Common myeloid progenitor, CD34-positive (primary cell): ENCODE measurements at places on chromosomes 4 and X.

DNA sequence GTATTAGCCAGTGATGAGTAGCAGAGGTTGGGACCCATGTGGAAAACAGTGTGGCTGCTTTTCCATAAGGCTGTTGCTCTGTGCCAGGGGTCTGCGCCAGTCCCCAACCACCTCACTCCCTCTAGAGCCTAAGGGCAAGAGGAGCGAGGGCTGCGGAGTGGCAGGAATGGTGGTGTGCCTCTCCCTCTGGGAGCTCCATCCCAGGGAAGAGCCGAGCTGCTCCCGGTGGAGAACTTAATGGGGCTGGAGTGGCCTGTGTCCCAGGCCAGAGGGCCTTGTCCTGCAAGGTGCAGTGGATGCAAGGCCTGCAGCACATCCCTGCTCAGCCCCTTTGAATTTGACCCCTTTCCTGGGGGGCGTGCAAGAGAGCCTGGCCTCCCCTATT is 105.4 kb upstream of the GRXCR1 start:
- DNase-seq: no peak

DNA sequence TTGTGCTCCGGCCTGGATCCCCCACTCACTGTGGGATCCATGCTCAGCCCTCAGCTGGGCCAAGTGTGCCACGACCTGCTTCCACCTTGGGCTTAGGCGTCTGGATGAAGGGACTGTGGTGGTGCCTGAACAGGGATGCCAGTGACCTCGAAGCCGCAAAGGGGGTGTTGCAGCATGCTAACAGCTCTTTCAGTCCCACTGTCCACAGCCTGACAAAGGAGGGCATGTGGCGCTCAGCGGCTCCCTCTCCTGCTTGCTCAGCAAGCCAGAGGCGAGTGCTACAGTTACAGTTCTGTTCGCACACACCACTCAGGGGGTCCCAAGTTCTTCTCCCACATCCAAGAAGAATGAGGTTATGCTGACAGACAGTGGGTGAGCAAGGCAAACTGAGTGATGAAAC is 5.2 kb upstream of the IGBP1 start:
- no peak for DNase-seq

- DNase-seq: no peak
Observed at GRCh38 chr4:147516133-147516532, 35.2 kb downstream of the EDNRA start.

DNA sequence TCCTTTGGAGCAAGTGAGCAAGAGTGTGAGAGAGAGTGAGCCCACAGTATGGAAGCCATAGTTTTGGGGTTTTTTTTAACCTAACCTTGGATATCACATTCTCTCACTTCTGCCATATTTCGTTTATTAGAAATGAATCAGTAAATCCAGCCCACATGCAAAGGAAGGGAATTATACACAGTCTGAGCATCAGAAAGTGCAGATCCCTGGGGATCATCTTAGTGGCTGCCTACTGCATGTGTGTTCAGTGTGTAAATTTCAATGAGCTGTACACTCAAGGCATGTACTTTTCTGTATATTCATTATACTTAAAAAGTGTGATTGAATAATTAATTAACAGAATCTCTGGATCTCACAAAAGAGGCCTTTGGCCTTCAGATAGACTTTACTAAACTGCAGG is 133.8 kb upstream of the PRPS2 start:
- no peak for DNase-seq

- no peak for DNase-seq
Observed at GRCh38 chr4:38230121-38230801, 270.1 kb downstream of the PTTG2 start.

GRCh38 chrX:84186603-84187532 is 1.1 kb downstream of the RPS6KA6 start:
- DNase-seq: peak; percentile 51

DNA sequence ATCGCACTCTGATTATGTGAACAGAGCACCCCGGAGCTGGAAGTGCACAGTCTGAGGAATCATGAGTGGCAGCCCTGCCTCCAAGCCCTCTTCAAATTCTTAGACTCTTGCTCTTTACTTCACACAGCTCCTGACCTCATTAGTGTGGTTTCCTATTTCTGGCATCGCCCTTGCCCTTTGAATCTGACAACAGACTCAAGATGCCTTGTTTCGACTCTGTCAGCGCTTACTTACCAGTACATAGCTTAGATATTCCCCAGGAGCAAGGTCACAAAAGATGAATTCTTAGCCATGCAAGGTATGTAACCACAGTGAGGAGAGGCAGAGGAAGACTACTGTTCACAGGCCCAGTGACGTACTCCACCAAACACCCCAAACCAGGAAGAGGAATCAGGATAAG is 167.2 kb downstream of the KDR start:
- DNase-seq: peak; percentile 15

DNA sequence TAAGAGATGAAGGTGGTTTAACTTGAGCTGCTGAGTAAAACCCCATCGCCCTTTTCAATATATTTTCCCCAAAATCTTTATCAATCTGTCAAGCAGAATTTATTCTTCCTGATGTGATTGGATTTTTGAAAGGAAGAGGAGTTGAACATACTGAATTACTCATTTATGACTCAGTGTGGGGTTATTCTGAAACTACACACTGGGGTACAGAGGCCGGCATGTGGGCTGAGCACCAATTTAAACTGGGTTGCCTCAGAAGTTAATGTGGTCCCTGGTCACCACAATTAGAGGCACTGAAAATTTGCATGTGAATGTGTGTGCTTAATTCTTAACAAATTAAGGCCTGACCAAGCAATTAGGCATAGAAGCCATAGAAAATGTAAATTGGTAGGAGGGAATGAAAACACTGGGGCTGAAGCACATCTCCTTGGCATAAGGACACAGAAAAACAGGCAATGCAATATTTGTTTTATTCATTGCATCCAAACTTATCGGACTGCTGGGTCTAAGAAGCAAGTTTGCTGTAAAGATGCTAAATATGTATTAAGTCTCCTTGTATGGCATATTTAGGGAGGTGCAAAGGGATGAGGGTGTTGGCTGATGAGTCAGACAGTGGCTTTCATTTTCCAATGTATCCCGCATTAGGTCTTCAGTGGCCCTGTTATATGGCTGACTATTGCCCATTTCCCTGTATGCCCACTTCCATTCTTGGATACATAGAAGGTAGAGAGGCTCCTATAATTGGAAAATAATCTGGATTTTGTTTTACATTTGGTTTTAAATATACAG is 170.9 kb downstream of the IL15 start:
- no peak for DNase-seq

DNA sequence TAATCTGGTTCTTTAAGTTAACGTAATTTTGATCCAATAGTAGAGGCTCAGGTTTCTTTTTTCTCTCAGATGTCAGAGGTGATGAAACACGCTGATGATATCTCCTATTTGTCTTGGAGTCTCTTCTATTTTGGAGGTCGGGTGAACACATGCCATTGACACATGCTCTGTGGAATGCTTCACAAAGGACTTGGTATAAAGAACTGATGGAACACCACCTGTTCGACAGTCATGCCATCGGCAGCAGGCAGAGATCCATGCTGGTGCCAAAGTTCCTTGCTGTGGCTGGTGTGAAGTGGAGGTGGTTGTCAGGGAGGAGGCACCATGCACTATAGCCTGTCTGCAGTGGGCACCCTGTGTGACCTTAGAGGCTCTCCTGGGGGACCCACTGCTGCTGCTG is 94.9 kb downstream of the ATP8A1 start:
- DNase-seq: no peak

DNA sequence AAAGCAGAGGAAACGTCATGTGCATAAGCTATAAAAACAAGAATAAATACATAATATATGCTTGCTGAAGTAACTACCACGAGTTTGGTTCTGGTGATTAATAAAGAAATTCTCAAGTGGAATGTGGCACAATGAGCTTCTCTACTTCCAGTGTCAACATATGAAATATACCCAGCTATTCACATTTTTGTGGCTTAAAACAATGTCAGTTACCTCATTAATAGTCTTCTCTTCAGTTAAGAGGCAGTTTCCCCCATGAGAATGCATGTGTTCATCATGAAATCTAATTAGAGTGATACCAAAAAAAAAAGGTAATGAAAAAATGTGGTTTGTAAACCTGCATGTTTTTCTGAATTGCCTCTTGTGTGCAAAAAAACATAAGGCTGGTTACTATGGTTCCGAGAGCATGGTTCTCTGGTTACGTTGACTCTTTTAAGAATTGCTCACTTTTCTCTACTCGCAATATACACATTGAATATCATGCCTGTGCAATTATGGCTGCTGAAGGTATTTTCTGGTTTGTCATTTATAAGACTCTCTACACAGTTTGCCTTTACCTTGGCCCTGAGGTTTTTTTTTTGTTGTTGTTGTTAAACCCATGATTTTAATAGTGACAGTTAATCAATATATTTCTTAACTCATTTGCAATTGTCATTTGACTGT is 108.2 kb downstream of the PCDH7 start:
- DNase-seq: no peak

DNA sequence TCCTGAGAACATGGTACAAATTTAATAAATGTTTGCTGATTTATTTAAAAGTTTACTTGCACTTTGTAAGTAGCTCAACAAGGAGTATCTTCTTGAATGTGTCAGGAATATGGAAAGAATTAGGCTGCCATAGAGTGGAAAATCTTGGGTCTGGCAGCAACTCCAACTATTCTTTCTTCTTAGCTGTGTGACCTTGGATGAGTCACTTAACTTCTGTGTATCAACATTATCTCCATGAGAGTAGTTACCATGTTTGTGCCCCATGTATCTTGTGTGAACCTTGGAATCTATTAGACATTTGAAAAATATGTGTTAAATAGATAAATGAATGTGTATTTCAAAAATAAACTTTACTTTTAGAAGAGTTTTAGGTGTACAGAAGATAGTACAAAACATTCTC is 348.8 kb downstream of the GBA3 start:
- no peak for DNase-seq

DNA sequence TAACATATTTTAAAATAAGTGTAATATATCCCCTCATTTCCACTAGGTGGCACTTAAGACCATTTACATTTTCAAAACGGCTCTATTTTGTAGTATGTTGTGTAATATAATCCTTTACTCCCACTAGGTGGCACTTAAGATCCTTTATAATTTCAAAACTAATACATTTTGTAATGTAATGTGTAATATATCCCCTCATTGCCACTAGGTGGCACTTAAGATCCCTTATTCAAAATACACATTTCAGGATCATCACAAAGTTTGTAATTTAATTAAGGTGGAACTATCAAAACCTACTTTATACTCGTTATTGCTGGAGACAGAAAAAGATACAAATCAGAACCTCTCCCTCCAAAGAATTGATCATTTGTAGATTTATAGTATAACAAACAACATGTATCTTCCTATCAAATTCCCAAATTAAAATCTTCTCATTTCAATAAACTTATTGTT is 132.5 kb downstream of the ARHGAP6 start:
- DNase-seq: peak; percentile 72

- no peak for DNase-seq
Observed at GRCh38 chr4:15735536-15735935, 32.7 kb downstream of the BST1 start.

GRCh38 chrX:154512879-154513553 is 3.0 kb downstream of the FAM3A start:
- no peak for DNase-seq

DNA sequence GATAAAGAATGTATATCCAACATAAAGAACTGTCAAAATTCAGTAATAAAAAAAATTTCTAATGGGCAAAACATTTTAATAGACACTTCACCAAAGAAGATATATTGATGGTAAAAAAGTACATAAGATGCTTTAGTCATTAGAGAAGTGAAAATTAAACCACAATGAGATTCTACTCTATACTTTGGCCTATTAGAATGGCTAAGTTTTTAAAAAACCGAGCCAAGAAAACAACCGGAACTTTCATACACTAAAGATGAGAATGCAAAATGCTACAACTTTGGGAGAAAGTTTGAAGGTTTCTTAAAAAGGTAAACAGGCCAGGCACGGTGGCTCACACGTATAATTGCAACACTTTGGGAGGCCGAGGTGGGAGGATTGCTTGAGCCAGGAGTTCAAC is 20.8 kb downstream of the CNOT6L start:
- DNase-seq: no peak

DNA sequence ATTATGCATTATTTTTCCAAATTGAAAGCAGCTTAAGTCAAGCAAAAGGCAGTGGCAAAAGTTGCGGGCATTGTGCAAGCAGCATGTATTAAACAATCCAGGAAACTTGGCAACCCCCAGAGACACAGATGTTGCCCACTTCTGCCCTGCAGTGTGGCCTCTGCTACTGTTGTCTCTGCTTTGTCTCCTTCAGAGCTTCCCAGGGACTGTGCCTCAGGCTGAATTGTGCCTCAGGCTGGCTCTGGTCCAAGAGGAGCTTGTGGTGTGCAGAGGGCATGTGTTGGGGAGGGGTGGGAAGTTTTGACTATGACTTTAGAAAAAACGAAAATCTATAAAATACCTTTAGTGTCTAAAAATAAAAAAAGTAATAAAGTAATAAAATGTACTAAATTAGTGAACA is 201.4 kb downstream of the CCSER1 start:
- peak; percentile 14 for DNase-seq

DNA sequence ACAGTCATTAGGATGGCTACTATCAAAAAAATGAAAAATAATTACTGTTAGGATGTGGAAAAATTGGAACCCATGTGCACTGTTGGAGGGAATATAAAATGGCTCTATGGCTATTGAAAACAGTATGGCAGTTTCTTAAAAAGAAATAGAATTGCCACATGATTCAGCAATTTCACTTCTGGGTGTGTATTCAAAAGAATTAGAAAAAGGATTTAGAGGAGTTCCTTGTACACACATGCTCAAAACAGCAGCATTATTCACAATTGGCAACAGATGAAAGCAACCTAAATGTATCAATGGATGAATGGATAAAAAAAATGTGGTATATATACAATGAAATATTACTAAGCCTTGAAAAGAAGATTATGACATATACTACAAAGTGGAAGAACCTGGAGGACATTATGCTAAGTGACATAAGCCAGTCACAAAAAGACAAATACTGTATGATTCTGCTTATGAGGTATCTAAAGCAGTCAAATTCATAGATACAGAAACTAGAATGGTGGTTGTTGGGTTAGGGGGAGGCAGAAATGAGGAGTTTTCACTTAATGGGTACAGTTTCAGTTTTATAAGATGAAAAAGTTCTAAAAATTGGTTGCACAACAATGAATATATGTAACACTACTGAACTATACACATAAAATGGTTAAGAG is 123.2 kb downstream of the ELOVL6 start:
- no peak for DNase-seq
